ENCODE measurements at places on chromosomes 1 and 21.
A peak's percentile ranks its signal among the peaks of the same experiment; 100 is the strongest.

- no peak for DNase-seq
Measured at GRCh38 chr1:235955777-235956176, 89.1 kb upstream of the LYST start.

DNA sequence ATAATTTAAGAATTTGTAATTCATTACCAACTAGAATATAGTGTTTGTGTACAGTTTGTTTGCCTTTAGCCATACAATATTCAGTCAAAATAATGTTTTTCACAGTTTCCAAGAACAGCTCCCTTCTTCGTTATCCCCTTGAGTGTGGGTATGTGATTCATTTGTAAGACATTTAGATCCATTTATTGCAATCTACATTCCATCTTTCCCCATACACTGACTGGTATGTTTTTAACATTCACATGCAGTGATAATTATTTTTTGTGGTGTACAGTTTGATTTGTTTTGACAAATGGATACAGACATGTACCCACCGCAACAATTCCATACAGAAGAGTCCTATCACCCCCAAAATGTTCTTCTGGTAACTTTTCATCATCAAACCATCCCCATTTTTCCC, 589.1 kb upstream of the ADAMTS5 start:
- DNase-seq = no peak

GRCh38 chr1:223068900-223069665, 74.0 kb downstream of the TLR5 start:
- no peak for DNase-seq

DNA sequence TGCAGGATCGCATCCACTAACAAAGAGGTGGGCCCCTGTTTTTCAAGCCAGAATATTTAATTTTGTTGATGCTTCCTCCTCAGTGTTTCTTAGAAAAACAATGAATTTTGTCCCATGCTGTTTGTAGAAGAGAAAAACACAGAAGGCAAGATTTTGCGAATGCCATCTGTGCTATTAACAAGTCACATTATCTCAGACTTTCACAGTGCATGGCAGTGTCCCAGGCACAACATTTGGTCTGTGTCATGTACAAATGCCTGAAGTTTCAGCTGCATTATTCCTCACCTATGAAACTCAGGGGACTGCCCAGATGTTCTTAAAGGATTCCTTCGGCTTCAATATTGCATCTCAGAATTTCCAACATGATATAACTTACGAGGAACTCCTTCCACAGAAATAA, 99.6 kb upstream of the ZC3H11B start:
- DNase-seq = no peak

GRCh38 chr1:48936436-48936835, 159.7 kb upstream of the BEND5 start:
- DNase-seq = no peak

DNA sequence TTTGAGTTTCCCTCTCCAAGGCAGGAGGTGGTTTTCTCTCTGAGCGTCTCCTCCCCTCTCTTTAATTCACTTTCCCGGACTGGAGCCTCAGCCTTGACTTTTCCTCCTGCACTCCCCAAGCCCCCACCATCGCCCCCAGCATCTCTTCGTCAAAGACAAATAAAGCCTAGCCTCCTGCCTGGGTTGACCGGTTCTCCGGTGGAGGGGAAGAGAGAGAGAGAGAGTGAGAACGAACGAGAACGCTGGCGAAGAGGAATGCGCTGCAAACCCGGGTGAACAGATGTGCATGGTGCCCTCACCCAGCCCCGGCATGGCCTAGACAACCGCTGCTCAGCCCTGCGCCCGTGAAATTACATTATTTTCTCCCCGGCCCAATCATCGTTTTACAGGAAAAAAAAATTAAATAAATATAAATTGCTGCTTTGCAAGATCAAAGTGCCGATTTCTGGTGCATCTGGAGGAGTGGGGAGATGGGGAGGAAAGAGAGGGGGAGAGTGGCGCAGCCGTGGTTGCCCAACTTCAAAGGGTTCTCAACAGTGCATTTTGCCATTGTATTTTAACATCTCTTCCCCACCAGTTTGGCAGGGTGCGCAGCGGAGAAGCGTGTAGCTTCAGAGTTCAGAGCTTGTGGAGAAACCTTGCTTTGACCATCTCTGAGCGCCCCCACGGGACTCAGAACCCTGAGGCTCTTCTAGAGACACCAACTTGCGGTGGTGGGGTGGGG, 11.4 kb upstream of the TBX15 start:
- DNase-seq = no peak

DNA sequence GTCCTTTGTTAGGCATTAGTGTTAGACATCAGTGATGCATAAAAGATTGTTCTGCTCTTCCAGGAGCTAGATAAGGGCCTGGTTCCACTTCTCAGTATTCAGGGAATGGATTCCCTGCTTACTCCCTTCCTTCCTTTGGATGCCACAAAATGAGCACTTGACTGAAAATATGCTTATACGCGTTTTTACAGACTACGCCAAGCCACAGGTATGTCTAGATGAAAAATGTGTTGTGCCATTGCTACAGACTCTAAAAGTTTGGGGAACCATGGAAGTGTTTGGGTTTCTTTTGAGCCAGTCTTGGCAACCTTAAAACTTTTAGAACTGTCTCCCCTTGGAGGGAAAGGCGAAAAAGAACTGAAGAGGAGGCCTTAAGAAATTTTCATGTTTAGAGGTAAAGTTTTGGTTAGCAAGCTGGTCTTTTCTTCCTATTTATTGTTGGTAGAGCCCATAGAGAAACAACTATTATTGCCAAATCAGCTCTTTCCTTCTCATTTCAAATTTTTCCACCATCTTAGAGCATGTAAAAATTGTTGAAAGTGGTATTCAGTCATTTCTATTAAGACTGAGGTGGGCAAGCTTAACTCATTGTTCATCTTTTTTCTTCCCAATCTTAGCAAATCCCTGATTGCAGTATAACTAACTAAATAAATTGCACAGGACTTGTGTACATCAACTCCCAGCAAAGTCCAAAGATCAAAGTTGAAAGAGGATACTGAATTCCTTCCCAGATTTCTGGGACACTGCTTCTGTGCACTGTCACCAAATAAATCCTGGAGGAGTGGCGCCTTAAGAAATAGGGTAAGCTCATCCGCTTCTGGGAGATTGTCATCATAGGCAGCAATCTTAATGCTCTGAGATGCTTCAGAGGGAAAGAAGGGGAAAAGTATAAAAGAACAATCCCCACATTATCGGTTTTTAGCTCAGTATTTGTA, 18.9 kb downstream of the FGGY start:
- no peak for DNase-seq

GRCh38 chr1:55559161-55559611, 344.0 kb upstream of the USP24 start:
- DNase-seq = no peak

GRCh38 chr1:181043025-181043888, 9.5 kb downstream of the MR1 start:
- peak; percentile 59 for DNase-seq

- peak; percentile 55 for DNase-seq
Measured at GRCh38 chr1:42165511-42166210, 1.1 kb upstream of the GUCA2A start.

- DNase-seq = no peak
Measured at GRCh38 chr1:223486932-223487886, 94.0 kb downstream of the CCDC185 start.

GRCh38 chr1:167881069-167881468, 32.9 kb downstream of the ADCY10 start:
- DNase-seq = no peak

DNA sequence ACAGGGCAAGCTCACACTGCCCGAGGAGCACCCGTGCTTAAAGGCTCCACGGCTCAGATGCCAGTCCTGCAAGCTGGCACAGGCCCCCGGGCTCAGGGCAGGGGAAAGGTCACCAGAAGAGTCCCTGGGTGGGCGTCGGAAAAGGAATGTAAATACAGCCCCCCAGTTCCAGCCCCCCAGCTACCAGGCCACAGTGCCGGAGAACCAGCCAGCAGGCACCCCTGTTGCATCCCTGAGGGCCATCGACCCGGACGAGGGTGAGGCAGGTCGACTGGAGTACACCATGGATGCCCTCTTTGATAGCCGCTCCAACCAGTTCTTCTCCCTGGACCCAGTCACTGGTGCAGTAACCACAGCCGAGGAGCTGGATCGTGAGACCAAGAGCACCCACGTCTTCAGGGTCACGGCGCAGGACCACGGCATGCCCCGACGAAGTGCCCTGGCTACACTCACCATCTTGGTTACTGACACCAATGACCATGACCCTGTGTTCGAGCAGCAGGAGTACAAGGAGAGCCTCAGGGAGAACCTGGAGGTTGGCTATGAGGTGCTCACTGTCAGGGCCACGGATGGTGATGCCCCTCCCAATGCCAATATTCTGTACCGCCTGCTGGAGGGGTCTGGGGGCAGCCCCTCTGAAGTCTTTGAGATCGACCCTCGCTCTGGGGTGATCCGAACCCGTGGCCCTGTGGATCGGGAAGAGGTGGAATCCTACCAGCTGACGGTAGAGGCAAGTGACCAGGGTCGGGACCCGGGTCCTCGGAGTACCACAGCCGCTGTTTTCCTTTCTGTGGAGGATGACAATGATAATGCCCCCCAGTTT, 1.3 kb downstream of the CELSR2 start:
- no peak for DNase-seq

GRCh38 chr1:183869664-183870063, 64.7 kb downstream of the RGL1 start:
- DNase-seq = no peak

- DNase-seq = no peak
Measured at GRCh38 chr1:68049941-68050878, at the start of gene DIRAS3. Gene DIRAS3 (minus strand): TSS chr1:68050627. CDS start chr1:68047297, 3,330 bp downstream.

DNA sequence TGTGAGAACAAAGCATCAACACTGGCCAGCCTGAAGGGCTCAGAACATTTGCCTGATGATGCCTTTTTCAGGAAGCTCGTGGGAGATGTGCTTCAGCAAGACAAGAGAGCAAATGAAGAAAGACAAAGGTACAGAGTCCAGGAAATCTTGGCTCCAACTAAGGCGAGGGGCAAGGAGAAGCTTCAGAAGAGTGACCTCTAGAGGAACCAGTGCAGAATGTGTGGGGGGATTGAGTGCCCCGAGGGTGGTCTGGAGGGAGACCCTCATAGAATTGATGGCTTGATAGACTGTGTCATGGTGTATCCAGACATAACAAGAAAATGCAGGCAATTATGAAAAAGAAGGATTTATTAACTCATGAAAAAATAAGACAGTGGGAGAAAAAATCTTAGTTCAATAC, 15.3 kb upstream of the NLRP3 start:
- DNase-seq = no peak
